T1000 (cell line): ENCODE measurements at places on chromosomes 5 and 9.
A peak's percentile ranks its signal among the peaks of the same experiment; 100 is the strongest.

DNA sequence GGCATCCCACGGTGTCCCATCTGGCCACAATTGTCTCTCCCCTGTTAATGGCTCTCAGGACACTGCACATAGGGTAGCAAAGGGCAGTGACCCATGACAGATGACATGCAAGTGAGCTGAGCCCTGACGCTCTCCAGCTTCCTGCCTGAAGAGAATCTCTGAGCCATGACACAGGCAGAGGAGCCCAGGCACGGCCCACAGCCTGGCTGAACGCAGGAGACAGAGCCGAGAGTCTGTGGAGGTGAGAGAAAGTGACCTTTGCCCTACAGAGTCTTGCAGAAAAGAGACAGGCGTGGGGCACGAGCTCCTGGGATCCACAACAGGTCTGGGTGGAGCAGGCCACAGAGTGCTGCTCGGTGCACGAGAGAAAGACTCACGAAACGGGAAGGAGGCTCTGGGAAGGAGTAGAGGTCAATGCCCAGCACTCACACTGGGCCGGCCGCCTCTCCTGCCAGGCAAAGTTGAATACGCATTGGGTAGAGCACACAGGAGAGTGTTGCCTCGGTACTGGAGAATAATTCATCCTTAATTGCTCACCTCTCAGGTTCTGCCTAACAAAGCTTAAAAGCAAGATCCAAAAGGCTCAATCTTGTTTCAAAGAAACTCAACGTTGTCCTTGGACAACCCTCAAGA lies 90.3 kb downstream of the MRPL36 start:
- no peak for DNase-seq

DNA sequence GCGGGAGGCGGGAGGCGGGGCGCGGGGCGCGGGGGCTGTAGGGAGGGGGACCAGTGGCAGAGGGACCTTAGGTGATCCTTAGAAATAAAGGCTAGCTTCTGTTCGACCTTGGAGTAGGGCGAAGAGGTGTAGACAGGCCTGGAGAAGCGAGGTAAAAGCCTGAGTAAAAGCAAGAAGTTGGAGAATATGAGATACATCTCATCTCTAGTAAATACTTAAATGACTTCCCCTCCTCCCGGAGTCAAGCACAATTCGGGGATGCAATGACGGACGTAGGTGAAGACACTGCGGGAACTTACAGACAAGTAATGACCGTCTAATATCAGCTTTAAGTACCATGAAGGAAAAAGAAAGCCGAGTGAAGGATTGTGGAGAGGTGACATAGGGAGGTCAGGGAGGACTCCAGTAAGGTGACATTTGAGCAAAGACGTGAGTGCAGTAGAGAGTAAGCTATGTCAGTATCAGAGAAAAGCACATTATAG lies 466 bp downstream of the SMC2 start:
- no peak for DNase-seq

GRCh38 chr5:79236362-79236969 lies 535 bp downstream of the JMY start:
- peak; percentile 48 for DNase-seq

GRCh38 chr5:12177225-12177624 lies 273.0 kb upstream of the CTNND2 start:
- no peak for DNase-seq

DNA sequence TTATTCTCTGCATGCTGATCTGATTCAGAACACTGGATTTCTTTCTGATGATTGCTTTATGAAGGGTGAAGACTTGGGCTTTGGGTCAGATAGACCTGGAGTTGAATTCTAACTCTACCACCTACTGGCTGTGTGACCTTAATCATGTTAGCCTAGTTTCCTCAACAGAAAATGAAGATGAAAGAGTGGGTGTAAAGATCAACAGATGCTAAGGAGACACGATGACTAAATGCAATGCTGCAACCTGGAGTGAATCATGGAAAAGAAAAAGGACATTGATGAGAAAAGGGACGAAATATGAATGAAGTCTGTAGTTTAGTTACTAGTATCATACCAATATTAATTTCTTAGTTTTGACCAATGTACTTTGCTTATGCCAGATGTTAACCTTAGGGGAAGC lies 27.8 kb upstream of the DENND1A start:
- no peak for DNase-seq

DNA sequence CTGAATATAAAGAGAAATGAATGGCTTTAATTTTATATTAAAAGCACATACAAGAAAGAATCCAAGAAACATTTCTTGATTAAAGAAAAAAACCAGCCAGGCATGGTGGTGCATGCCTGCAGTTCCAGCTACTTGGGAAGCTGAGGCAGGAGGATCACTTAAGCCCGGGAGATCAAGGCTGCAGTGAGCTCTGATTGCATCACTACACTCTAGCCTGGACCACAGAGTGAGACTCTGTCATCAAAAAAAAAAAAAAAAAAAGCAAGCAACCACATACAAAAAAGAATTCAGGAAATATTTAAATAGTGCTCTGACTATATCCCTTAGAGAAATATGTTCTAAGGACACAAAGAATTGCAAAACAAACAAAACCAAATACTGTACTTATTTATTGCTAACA lies 2.5 kb upstream of the PLAC8L1 start:
- DNase-seq, result no peak

DNA sequence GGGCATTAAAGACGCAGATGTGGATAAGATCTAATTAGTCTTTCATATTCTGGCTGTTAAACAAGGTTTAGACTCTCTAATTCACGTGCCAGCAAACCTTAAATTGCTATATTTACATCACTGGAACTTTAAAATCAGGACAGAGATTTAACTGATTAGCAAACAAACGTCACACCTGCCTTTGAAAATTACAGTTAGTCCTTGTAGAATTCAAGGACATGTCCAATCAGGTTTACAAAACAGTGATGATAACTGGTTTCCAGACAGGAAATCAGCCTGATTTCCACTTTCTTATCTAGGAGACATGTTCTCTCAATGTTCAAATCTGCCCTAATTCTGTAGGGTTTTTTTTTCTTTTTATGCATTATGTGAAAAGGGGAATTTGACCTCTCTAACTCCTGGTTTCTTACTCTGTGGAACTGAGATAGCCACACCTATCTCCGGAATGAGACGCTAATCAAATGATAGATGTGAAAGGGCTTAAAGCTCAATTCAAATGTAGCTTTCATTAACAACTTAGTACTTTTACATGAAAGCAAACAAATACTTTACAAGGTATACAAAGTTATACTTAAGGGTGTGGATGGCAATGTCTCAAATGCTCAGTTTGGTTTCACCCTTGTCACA lies 26.5 kb downstream of the SPINK5 start:
- DNase-seq, result no peak

DNA sequence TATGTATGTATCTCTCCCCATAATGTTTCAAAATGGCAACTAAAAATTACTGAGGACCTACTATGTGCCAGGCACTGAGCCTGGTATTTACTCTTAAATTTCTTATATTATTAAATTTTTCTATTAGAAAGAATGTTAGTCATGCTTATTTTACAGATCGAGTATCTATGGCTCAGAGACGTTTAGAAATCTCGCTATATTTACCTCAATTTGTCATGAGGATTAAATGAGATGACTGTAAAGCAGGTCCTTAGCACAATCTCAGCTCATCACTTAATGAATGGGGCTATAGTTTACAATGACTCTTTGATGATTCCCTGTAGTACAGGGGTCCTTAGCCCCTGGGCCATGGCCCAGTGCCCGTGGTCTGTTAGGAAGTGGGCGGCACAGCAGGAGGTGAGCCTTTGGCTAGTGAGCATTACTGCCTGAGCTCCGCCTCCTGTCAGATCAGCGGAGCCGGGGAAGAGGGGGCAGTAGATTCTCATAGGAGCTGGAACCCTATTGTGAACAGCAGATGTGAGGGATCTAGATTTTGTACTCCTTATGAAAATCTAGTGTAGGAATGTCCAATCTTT lies 15.5 kb downstream of the ENC1 start:
- DNase-seq, result no peak

- no peak for DNase-seq
Measured at GRCh38 chr5:180128671-180129261, 57.2 kb upstream of the RNF130 start.

GRCh38 chr5:55763746-55764420 lies 26.0 kb downstream of the DDX4 start:
- DNase-seq, result no peak

- no peak for DNase-seq
Measured at GRCh38 chr5:130099008-130099407, 194.7 kb downstream of the CHSY3 start.

GRCh38 chr9:20083390-20083789 lies 294.6 kb upstream of the SLC24A2 start:
- no peak for DNase-seq

DNA sequence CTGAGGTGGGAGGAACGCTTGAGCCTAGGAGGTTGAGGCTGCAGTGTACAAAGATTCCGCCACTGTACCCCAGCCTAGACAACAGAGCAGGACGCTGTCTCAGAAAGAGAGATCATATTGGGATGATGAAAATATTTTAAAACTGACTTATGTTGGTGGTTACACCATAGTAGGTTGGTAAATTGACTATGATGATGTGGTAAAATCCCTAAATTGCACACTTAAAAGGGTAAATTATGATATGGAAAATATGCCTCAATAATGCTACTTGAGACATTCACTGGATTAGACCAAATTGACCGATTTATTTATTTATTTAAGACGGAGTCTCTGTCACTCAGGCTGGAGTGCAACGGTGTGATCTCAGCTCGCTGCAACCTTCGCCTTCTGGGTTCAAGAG lies 21.9 kb upstream of the TOR1B start:
- no peak for DNase-seq

- DNase-seq, result no peak
Measured at GRCh38 chr5:40960037-40960436, 50.7 kb downstream of the C7 start.

DNA sequence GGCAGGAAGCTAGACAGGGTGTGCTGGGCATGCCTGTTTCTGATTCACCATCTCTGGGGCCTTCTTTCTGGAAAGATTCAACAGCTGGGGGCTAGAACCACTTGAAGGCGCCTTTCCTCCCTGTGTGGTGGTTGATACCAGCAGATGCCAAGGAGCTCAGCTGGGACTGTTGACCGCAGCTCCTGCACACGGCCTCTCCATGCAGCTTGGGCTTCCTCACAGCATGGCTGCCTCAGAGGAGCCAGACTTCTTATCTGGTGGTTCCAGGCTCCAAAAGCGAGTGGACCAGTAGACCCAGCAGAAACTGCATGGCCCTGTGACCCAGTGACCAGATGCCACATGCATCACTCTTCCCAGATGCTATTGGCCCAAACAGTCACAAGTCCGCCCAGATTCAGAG lies 74.7 kb upstream of the COL5A1 start:
- no peak for DNase-seq

DNA sequence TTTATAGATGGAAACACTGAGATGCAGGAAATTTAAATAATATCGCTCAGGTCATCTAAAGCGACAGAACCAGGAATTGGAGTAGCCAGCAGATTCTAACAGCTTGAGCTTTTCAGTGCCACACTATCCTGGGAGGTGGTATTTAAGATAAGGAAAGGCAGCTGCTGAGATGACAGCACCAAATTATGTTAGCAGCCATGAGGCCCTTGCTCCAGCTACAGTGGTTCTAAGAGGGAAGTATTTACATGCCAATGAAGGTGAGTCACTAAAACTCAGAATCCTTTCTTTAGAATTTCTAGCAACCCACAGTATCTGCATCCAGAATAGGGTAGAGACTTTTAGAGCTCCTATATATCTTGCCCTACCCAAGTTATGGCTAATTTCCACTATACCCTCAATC lies 127.0 kb upstream of the VLDLR start:
- no peak for DNase-seq

GRCh38 chr5:139763280-139763929 lies 32.2 kb upstream of the PSD2 start:
- DNase-seq, result no peak

GRCh38 chr9:91207729-91208418 lies 153.8 kb downstream of the AUH start:
- no peak for DNase-seq

GRCh38 chr9:127388856-127389238 lies 8.1 kb upstream of the SLC2A8 start:
- DNase-seq, result no peak

- DNase-seq, result no peak
Measured at GRCh38 chr9:116700882-116701865, 14.1 kb downstream of the TRIM32 start.

DNA sequence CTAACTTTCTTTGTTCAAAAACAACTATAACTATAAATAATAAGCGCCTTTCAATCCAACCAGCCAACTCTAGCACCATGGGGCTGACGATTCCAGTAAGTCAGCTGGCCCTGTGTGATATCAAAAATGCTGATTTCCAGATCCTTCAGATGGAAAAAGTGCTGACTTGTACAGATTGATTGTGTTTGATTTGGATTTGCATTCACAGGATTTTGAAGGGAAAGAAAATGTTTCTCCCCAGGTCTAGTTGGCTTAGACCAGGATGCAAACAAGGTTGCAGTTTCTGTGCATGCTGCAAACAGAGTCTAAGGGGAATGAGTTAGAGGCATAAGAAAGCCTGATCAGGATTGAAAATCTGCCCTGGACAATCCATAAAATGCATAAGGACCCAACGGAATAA lies 68.9 kb downstream of the SLC1A3 start:
- no peak for DNase-seq

GRCh38 chr5:78577071-78577807 lies 71.3 kb downstream of the LHFPL2 start:
- no peak for DNase-seq

DNA sequence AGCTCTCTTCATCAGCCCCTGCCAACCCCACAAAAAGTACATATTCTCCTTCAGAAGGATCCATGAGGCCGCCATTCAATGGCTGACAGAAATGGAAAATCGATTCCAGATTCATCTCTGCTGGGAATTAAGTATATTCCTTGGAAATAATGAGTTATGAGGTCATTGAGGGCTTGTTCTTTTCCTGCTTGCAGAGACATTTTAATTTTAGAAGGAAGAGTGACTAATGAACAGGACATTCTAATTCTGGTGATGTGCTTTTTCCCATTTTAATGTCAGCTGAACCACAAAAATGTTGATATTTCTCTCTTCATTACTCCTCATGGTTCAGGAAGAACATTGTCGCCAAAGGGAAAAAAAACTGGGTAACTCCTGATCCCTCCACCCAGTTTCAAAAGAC lies 314.0 kb downstream of the PIK3R1 start:
- DNase-seq, result no peak

DNA sequence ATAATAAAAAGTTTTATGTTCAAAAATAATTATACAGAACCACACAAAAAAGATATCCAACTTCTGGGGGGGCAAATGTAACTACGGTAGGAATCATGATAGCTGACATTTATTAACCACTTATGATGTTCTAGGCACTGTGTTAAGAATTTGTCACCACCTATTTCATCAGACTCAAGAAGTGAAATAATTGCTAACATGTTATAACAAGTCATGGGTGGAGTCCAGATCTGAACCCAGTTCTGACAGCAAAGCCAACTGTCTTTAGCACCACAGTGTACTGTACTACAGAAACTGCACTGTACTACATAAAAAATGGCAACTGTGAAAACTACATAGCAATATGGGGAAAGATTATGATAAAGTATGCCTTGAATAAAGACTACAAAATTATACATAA lies 3.0 kb upstream of the SAP30L start:
- DNase-seq, result no peak

DNA sequence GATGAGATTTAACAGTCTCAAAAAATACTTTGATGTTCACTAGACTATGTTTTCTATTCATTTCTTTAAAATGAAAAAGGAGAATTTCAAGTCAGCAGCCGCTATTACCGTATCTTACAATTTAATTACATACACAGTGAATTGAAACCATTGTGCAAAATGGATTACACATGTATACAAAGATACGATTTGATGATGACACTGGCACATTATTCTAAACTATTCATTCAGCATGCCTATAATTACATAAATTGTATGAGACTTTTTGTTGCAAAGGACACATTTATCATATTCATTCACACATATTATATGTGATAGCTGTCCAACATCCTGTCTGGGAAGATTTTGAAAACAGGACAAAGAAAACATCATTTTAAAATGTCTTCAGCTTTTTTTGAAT lies 118.3 kb upstream of the VCAN start:
- DNase-seq, result no peak
